ENCODE measurements at places on chromosomes 12 and 14.

DNA sequence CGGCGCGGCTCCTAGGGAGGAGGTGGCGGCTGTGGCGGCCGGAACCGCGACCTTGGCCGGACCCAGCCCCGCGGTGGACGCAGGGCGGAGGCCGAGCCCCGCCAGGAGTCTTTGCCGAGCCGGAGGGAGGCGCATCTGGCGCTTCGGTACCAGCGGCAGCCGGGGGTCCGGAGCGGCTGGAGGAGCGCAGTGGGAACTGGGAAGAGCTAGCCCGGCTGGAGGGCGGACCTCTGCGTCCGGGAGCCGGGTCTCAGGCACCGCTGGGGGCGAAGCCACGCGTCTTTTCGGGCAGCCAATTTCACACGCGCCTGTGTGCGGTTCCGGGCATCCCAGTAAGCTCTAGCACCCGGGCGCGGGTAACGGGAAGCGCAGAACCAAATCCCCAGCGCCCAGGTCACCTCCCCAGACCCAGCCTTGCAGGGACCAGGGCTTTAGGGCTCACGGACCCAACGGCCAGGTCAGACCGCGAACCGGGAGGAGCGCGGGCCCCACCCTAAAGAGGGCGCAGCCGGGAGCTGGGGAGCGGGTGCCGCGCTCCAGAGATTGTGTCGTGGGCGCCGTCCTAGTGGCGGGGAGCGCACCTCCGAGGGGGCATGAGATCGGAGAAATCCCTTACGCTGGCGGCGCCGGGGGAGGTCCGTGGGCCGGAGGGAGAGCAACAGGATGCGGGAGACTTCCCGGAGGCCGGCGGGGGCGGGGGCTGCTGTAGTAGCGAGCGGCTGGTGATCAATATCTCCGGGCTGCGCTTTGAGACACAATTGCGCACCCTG lies 89.4 kb downstream of the GALNT8 start:
- no peak for DNase-seq

- DNase-seq, result no peak
Observed at GRCh38 chr12:20832911-20833310, 22.4 kb downstream of the SLCO1B3 start.

DNA sequence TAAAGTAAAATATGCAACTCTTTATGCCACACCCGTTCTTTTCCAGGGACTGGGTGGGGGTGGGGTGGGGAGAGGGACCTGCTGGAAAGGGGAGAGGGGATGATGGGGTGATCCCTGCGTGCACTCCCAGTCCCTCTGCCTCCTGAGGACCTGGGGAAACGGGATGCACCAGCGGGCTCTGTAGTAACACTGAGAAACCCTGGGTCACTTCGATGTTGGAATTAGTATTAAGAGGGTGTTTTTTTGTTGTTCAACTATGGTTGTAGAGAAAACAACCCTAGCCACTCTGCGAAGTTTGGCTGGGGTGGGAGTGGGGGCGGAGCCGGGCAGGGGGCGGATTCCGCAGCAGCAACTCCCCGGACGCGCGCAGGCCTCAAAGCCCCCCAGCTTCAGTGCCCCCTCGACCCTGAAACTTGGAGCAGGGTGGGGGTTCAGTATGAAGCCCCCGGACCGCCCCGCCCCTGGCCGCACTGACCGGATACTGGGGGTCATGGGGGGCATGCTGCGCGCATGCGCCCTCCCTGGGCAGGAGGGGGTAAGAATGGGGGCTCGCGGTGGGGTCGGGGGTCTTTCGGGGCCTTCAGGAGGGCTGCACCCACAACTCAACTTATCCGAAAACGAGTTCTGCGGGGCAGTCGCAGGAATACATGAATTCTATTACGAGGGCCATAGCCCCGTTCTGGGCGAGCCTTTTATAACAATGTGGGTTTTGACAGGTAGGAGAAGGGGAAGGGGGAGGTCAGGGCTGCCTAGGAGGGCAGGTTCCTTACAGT lies 1.3 kb upstream of the ARHGEF25 start:
- no peak for DNase-seq

GRCh38 chr14:85263916-85264675 lies 265.8 kb upstream of the FLRT2 start:
- DNase-seq, result no peak

DNA sequence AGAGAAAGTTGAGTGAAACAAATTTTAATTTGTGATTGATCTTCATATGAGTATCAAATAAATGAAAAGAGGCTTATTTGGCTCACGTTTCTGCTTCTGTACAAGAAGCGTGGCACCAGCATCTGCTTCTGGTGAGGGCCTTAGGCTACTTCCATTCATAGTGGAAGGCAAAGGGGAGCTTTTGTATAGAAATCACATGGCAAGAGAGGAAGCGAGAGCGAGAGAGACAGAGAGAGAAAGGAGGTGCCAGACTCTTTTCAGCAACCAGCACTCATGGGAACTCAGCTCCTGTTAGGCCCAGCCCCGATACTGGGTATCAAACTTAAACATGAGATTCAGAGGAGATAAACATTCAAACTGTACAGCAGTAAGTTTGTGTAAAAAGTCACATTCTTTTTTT lies 121.4 kb downstream of the SYNE2 start:
- DNase-seq, result no peak

GRCh38 chr12:4331221-4331620 lies 10.2 kb downstream of the TIGAR start:
- no peak for DNase-seq

- DNase-seq, result no peak
Observed at GRCh38 chr12:71447691-71448132, 8.1 kb downstream of the LGR5 start.

- DNase-seq, result no peak
Observed at GRCh38 chr12:119649202-119649808, 18.6 kb upstream of the PRKAB1 start.

GRCh38 chr12:124493809-124494750 lies 73.3 kb downstream of the NCOR2 start:
- no peak for DNase-seq

DNA sequence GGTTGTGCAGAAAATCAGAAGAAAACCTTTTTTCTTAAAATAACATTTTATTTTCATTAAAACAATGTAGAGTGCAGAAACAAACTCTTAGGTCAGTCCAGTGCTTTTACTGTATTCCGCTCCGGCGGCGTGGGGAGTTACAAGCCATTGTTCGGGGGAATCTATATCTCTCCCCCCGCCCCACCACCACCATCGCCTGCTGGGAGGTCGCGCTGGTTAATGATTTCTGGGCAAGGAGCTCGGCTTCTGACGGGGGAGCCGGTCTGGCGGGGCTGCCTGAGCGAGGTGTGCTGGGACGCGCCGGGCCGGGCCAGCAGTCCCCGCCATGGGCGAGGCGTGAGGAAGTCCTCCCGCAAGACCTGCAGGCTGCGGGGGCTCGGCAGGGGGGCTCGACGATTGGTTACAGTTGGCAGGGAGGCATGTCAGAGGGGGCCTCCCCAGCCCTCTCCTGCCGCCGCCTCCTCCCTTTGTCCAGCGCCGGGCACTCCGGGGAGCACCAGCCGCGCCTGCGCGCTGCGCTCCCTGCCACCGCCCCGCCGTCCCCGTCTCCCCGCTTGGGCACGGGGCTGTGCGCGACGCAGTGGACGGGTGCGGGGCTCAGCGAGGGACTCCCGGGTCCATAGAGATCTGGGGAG lies 1.0 kb upstream of the DUSP6 start:
- peak; percentile 59 for DNase-seq

DNA sequence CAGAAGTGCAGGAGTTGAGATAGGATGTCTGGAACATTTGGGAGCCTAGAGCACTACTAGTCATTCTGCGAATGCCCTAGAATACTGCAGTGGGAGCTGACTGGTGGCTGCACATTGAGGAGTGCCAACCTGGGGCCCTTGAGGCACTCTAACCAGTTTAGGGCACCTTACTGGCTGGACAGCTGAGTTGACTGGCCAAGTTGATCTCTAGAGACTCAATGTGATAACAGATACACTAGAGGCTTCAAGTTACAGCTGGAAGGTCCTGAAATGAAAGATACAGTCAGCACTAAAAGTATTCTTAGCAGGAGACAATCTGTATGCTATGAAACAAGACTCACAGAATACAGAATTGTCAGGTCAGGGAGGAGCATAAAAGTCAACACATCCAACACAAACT lies 8.0 kb downstream of the SLC8A3 start:
- no peak for DNase-seq

DNA sequence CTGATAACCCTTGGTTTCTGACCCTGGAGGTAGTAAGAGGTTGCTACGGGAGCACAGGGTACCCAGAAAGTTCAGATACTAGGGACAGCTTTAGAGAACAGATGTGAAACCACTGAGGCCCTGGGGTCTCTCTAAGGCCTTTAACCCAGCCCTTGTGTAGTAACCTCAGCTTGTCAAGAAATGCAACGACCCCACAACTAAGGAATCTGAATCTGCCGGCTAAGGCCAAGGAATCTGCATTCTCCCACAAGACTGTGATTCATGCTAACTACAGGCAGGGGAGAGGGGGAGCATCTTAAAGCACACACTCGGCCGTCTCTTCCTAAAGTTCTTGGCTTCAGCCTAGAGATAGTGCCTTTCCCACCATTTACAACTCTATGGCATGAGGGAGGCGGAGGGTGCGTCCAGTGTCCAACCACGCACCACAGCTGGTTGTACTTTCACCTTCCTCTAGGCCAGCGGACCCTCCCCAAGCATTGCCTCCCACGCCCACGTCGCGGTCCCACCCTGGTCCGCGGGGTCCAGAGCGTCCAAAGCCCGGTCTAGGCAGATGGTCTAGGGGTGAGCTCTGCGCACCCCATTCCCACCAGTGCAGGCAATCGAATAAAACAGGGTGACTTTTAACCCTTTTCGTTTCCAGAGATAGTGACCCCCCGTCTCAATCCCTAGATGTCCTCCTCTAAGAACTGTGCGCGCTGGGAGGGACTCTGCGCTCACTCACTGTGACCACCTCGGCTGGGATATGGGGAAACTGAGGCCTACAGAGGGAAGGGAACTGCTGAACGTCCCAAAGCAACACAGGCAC lies 735 bp upstream of the VASH1 start:
- DNase-seq, result no peak

DNA sequence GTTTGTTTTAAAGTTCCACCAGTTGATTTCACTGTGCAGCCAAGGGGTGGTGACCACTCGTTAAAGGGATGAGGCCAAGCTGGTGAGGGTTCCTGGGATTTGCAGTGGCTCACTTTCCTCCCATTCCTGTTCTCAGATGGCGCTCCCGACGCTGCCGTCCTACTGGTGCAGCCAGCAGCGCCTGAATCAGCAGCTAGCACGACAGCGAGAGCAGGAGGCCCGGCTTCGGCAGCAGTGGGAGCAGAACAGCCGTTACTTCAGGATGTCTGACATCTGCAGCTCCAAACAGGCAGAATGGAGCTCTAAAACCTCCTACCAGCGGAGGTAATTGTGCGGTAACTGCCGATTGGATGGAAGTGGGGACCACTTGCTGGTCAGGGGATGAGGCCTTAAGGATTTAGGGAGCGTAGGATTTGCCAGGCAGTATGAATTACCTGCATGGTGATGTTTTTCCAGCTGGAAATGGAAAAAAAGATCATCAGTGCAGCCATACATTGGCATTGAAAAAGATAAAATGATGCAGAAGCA lies 2.9 kb downstream of the TCHP start:
- DNase-seq, result no peak

DNA sequence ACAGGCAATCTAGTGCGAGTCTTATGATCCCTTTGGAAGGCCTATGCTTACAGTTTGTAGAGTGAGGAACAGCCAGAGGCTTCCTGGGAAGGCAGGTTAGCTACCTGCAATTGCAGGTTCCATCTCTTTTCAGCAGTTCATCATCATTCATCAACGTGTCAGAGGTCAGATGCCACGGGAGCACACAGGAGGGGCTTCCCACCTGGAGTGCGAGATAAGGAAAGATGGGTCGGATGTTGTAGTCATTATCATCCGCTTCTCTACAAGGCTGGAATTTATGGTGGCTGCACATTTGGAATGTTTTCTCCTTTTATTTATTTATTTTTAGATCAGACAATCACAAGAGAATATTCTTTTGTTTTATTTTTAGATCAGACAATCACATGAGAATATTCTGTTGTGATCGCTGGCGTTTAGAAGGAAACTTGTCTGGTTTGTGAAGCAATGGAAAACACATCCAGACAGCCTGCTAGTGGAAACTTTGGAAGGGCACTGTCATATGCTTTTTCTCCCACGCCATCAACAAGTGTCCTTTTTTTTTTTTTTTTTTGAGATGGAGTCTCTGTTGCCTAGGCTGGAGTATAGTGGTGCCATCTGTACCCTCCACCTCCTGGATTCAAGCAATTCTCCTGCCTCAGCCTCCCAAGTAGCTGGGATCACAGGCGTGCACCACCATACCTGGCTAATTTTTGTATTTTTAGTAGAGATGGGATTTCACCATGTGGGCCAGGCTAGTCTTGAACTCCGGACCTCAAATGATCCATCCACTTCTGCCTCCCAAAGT lies 1.9 kb upstream of the BICD1 start:
- no peak for DNase-seq

- peak; percentile 25 for DNase-seq
Observed at GRCh38 chr12:14185427-14186192, 179.9 kb upstream of the ATF7IP start.

GRCh38 chr12:2548081-2548480 lies 246.7 kb upstream of the FKBP4 start:
- DNase-seq, result peak; percentile 11

GRCh38 chr14:54867011-54867410 lies 35.6 kb downstream of the GCH1 start:
- peak; percentile 66 for DNase-seq

GRCh38 chr12:25958428-25959070 lies at the start of gene RASSF8:
RASSF8 (plus strand) TSS chr12:25958682; CDS start chr12:26055344, 96,662 bp downstream.
- peak; percentile 77 for DNase-seq

- DNase-seq, result peak; percentile 70
Observed at GRCh38 chr12:107402041-107403022, 283.3 kb upstream of the PWP1 start.

GRCh38 chr12:9221483-9221882 lies 13.3 kb upstream of the PZP start:
- DNase-seq, result no peak

- no peak for DNase-seq
Observed at GRCh38 chr14:75047506-75047905, 3.8 kb downstream of the MLH3 start.

DNA sequence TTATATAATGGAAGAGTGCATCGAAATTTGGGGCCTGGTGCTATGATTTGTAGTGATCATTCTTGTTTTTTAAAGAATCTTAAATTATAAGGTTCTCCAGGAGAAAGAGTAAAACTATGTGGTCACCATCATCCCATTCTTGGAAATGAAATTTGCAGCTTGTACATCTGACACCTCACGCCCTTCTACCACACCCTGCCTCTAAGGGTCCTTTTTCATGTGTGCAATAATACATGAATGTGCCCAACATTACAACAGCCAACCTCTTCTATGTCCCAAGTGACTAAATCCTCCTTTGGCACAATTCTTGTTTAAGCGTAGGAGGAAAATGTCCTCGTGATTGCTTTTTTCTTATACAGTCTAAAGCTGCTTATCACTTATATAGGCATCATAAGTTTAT lies 636.5 kb upstream of the NOVA1 start:
- DNase-seq, result no peak

DNA sequence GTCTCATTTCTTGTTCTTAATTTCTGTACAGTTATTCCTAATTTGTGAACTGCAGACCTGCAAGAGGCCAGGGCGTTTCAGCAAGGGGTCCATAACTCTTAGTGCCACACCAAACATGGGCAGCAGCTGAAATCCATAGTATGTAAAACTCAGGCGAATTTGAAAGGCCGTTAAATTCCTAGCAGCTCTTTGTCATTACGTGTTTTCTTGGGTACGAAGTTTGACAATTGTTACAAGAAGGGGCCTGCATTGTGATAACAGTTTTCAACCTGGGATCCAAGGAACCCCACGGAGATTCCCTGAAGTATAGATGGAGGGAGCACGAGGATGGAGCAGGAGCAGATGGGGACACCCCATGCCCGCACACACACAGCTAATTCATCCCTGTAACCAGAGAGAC lies 288.0 kb downstream of the ZFP36L1 start:
- DNase-seq, result no peak

- DNase-seq, result peak; percentile 76
Observed at GRCh38 chr14:96100161-96101064, 61.3 kb downstream of the C14orf132 start.
